Midbrain (tissue), 1 donor: ENCODE measurements at places on chromosomes 2 and 18.
A peak's percentile ranks its signal among the peaks of the same experiment; 100 is the strongest.

- DNase-seq = no peak
Observed at GRCh38 chr18:31303771-31304170, 14.2 kb upstream of the DSG1 start.

DNA sequence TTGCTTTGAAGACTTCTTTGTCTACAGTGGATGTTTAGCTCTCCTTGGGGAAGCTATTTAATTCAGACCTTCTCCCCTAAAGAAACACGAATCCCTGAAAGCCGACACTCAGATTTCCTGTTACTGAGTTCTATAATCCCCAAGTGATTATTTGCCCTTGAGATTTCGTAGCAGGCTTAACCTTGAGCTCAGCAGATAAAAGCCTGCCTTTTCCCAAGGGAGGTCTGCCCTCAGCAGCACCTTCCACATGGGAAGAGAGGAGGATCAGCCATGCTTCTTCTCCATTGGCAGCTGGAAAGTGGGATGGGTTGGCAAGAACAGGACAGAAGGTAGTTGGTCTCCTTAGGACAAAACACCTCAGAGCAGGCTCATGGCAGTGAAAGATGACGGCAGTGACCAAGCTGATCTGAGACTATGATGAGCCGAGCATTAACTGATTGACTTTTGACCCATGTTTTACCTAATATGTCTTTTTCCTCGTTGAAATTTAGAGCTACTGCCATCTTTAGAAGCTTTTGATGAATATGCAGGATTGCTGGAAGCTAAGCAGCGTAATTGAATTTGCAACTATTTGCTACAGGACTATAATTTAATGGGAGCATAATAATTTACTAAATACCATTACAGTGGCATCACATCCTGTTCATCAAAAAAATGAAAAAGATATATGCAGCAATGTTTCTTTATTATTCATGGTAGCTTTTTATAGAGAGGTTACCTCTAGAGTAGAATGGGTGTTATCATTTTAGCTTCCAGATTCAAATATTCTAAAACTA is 511.1 kb upstream of the ID2 start:
- no peak for DNase-seq

DNA sequence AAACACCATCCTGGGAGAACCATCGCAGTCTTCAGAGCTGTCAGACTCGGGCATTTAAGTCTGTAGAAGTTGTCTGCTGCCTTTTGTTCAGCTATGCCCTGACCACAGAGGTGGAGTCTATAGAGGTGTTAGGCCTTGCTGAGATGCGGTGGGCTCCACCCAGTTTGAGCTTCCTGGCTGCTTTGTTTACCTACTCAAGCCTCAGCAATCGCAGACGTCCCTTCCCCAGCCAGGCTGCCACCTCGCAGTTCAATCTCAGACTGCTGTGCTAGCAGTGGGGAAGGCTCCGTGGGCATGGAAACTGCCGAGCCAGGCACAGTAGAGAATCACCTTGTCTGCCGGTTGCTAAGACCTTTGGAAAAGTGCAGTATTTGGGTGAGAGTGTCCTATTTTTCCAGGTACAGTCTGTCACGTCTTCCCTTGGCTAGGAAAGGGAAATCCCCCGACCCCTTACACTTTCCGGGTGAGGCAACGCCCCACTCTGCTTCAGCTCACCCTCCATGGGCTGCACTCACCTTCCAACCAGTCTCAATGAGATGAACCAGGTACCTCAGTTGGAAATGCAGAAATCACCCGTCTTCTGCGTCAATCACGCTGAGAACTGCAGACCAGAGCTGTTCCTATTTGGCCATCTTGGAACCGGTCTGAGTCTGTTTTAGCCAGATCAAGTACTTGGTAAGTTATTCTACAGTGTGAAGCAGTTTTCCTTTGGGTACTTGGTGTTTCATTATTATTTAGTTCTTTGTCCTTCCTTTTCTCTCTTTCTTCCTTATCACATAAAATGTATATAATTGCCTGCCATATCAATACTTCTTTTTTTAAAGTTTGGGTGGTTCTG is 71.5 kb downstream of the CDC42EP3 start:
- no peak for DNase-seq

- no peak for DNase-seq
Observed at GRCh38 chr2:44531289-44531688, 169.5 kb downstream of the CAMKMT start.

GRCh38 chr2:26541401-26542193 is 63.7 kb upstream of the OTOF start:
- no peak for DNase-seq

DNA sequence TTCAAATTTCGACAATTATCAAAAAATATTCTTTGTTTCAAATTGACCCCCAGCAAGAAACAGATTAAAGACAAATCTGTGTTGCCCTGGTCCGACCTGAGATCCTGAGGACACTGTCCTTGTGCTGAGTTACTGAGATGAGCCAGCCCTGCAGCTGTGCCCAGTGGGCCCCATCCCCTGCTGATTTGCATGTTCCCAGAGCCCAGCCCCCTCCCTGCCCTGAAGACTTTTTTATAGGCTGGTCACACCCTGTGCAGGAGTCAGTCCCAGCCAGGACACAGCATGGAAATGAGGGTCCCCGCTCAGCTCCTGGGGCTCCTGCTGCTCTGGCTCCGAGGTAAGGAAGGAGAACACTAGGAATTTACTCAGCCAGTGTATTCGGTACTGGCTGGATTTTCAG is 31.4 kb upstream of the ZNG1B start:
- no peak for DNase-seq

GRCh38 chr2:85446296-85447221 is 28.0 kb downstream of the SH2D6 start:
- peak; percentile 62 for DNase-seq

GRCh38 chr2:1101982-1102590 is 151.4 kb downstream of the SNTG2 start:
- DNase-seq = no peak

- DNase-seq = no peak
Observed at GRCh38 chr2:18611184-18611583, 21.8 kb upstream of the NT5C1B start.

DNA sequence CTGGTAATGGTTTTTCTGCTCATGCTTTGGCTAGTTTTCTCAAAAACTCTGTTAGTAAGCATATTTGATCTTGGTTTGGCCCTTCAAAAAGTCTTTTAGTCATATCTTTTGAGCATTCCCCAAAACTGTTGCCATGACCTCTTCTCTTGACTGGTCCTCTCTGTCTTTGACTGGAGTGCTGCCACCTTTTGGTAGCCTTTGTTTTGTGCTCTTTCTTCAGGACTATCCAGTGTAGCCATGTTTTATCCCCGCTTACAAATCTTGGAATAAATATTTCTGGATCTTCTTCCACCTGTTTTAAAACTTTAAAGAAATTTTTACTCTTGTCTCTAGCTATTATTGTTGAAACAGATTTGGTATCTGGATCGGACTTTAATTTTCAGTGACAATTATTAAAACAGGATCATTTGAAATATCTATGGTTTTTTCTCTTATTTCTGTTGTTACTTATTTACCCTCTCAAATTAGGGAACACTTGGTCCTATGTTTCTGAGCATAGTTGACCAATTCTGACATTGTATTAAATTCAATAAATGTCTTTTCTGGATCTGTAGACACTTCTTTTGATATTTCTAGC is 965 bp upstream of the ELOA2 start:
- DNase-seq = peak; percentile 12

DNA sequence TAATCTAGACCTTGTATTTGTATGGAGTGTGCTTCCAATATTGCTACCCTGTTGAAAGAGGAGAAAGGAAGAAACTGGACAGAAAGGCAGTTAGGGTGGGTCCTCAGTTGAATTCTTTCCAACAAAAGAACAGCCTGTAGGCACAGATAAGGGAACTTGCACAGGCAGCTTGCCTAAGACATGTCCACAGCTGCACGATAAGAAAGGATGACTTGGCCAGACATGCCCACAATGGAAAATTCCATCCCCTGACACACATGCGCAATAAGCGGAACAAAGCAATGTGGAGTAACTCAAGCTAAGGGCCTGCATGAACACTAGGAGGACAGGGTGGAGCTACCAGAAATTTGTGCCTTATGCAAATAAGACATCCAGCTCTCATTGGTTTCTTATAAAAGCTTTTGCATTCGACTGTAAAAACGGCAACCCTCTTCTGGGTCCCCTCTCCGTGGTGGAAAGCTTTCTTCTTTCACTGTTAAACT is 1084.7 kb upstream of the NXPH2 start:
- DNase-seq = no peak

DNA sequence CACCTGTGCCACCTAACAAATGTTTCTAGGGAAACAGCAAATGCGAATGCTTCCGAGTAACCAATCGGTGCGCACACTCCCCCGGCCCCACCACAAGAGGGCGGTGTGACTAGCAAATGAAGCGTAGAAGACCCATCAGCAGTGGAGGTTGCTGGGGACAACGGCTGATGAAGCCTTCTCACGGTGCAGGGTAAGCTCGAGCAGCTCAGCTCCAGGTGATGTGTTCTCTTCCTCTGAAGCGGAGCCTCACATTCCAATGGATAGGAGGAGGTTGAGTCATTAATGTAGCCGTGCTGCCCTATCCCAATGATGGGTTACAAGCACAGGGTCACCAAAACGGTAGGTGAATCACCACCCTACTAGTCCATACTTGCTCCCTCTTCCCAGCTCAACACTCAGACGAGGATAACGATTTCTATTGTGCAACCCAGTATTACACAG is 127.6 kb upstream of the TWIST2 start:
- DNase-seq = no peak

- no peak for DNase-seq
Observed at GRCh38 chr2:100256416-100256815, 65.9 kb downstream of the LONRF2 start.

- no peak for DNase-seq
Observed at GRCh38 chr18:59820663-59821062, 79.1 kb upstream of the PMAIP1 start.

DNA sequence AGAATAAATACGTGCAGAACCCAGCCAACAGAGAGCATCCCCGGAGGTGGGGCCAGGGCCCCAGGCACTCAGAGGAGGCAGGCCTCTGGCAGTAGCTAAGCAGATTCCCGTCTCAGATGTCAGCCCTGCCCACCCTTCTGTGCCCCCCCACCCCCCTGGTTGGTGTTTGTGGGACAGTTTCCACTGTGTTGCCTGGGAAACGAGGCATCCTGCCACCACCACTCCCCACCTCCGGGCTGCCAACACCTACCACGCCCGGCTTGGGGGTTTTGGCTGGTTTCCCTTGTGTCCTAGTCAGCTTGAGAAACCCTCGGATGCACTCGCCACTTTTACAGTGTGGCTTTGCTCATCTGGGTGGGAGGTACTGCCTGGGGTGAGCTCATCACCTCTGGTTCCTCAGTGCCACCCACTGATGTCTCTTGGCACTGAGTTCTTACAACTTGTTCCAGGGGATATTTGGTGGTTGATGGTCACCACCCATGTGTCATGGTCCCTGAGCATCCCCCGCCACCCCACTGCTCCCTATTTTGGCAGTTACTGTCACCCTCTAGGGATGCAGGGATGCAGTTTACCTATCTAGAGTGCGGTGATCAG is 72.4 kb upstream of the YWHAQ start:
- no peak for DNase-seq

DNA sequence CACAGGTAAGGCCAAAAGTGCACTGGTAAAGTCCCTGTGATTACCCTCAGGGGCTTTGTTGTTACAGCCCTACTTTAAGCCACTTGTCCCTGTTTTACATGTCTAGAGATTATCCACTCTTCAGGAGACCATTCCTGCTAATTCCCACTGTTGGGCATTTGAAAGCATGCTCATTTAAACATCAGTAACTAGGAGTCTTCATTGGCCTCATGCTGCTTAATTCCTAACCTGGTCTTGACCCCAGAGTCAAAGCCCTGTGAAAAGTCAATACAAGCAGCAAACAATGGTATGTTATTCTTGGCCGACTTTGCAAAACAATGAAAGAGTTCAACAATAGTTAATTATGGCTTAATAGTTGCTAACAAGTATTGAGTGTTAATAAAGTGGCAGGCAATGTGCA is 23.2 kb downstream of the AFF3 start:
- DNase-seq = no peak

DNA sequence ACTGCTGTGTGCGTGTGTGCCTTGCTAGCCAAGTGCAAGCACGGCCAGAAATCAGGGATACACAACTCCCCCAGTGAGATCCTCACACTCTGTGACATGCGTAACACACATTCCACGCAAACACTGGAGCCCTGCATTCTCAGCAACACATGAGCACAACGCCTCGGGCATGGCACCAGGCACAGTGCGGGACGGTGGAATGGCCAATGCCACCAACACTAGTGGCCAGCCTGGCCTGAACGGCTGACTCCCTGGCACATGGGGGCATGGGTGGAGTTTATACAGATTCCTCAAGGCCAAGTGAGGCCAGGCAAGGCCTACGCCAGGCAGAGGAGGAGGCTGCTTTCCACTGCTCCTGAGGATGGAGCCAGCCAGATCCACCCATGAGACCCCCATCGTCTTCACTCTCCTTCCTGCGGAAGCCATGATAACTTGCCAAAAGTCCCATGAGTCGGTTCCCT is 56.2 kb downstream of the ANKMY1 start:
- no peak for DNase-seq

DNA sequence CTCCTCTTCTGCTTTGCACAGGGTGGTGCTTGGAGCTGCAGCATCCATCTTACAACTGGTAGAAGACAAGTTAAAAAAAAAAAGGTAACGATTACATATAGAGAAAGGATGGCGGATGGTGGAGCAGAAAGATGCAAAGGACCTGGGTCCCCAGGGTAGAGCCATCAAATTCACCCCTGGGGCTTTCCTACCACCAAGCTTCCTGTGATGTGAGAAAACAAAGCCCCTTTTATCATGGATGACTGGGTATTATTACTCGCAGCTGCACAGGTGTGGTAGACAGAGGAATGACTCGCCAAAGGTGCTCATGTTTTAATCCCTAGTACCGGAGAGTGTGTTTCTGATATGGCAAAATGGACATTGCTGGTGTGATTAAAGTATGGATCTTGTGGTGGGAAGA is 1.3 kb upstream of the ACOXL start:
- no peak for DNase-seq

GRCh38 chr2:18559531-18560030 is 872 bp downstream of the RDH14 start:
- no peak for DNase-seq

DNA sequence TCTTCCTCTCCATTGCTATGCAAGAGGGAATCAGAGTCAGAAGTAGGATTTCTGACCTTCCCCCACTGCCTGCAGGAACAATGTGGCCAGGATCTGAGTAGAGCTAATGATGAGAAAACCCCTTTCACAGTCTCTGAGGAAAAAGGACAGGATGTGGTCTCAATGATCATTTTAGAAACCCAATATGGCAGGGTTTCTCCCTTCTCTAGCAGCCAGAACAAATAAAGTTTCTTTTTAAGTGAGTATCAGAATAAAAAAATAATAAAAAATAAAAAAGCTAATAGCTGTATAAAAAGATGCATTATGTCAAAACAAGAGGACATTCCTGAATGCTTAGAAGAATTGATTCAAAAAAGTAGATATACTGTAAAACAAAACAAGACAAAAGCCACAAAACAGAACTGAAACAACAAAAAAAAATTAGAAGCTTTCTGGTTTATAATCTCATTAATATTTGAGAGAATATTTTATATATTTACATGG is 1124.9 kb upstream of the ZEB2 start:
- DNase-seq = no peak
